ENCODE measurements at places on chromosomes 16 and 17.

DNA sequence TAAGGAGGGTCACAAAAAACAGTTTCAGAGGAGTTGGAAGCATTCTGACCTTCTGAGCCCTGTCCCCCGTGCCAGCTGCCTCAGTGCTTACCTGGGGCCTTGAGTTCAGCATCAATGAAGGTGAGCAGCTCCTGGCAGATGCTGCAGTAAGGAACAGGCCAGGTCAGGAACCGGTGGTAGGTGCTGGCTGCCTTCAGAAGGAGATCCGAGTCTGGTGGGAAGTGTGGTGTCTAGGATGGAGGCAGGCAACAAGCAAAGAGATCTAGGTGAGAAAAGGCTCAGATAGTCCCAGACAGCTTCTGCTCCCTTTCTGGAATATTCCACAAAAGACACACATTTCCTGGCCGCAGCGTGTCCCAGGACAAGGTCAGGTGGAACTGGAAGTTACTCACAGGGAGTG is 37.2 kb upstream of the PIK3R6 start:
- no peak for DNase-seq

DNA sequence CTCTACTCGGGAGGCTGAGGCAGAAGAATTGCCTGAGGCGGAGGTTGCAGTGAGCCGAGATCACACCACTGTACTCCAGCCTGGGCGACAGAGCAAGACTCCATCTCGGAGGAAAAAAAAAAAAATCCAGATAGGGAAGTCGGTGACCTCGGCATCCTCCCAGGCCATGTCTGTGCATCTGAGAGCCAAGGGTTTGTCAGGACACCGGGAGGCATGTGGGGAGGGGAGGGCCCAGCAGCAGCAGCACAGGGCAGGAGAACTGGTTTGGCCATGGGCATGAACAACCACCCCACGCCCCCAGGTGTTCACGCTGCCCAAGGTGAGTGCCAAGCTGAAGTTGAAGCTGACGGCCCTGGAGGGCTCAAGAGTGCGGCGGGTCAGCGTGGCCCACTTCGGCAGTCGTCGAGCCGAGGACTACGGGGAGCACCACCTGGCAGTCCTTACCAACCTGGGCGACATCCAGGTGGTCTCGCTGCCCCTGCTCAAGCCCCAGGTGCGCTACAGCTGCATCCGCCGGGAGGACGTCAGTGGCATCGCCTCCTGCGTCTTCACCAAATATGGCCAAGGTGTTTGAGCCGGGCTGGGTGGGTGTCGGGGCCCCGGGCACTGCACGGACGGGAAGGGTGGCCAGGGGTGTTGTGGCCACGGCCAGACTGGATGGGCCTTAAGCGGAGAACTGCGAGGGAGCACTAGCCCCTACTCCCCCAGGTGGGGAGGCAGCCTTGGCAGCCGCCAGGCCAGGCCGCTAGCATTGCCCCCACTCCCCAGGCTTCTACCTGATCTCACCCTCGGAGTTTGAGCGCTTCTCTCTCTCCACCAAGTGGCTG is 14.7 kb upstream of the MYO15B start:
- DNase-seq, result no peak

- no peak for DNase-seq
These were observed 5.7 kb upstream of the KRT13 start for GRCh38 chr17:41511116-41511515.

DNA sequence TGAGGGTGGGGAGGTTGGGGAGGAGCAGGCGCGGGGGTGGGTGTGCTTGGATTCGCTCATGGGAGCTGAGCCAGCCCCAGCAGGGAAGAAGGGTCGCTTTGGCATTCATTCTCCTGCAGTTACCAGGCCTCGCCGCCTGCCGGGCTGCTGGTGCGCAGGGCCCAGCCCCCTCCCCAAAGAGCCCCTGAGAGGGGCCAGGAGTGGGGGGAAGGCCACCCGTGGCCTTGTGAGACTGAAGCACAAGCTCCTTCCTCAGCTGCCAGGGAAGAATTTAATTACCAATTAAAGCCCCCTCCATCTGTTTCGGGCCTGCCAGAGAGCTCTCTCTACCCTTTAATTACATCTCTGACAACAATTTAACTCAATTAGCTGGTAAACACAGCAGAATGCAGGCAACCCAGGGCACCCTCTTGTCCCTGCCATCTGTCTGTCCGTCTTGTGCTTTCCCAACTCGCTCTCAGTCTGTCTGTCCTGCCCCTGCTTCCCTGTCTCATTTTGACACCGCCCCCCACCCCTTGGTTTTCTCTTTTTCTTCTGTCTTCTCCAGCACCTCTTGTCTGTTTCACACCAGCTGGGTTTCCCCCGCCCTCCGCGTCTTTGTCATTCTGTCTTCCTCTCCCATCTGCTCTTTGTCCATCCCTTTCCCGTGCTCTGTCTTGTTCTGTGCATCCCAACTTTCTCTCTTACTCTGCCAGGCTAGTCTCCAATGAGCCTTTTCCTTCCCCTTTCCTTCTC is 32.7 kb downstream of the CDK5RAP3 start:
- DNase-seq, result no peak

DNA sequence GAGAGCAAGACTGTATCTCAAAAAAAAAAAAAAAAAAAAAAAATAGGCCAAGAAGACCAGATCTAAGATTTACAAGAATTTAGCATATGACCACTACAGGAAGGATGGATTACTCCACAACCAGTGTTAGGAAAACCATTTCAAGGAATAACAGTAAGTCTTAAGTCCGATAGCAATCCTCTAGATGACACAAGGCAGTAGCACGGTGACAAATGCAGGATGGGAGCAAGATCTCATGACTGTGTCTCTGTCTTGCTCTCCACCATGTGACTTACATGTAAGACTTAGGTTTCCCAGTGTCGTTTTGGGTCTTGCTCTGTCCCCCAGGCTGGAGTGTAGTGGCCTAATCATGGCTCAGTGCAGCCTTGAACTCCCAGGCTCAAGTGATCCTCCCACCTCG is 27.8 kb downstream of the C16orf96 start:
- DNase-seq, result no peak

DNA sequence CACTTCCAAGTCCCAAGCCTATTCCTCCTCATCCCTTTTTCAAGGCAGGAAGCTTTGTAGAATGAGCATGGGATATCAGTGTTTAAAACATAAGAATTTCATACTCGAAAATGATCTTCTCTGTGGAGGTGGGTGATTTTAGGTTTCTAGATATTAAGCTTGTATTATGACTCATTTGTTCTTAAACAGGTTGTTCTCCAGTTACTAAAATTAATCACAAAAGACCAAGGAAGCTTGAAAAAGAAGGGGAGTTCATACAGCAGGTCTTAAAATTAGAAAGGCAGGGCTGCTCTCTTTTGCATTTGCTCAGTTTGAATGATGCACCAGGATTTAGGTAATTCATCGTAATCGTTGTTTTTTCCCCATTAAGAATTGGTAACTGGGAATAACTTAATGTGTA is 208.7 kb downstream of the PRKCA start:
- no peak for DNase-seq

GRCh38 chr16:57700781-57701551 is 6.4 kb downstream of the DRC7 start:
- DNase-seq, result no peak

DNA sequence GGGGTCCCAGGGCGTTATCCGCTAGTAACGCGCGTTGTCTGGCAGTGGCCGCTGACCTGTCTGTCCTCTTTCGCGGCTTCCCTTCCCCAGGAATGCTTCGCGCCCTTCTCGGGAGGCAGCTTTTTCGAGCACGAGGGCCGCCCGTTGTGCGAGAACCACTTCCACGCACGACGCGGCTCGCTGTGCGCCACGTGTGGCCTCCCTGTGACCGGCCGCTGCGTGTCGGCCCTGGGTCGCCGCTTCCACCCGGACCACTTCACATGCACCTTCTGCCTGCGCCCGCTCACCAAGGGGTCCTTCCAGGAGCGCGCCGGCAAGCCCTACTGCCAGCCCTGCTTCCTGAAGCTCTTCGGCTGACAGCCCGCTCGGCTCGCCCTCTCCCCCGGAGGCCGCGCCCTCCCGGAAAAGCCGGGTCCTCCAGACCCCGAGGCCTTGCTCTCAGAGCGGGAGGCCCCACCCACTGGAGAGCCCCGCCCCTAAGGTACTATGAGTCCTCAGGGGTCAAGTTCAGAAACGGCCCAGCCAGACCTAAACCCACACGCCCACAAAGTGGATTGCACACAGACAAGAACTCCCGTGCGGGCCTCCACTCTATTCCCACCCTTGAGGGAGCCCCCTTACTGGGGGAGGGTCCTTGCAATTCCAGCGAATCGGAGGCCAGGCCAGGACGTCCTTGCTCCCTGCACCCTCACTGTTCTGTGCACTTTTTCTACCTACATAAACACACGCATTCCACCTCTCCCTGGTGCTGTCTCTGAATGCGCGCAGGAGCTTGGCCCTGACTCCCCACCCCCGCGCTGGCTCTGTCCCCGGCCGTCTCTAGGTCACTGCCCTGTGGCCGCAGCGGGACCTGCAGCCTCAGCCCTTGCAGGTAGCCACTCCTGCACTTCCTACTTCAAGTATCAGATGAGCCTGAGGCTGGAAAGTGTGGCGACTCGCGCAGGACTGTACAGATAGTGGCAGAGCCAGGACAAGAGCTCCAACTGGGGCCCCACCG is 5.4 kb upstream of the SLC5A2 start:
- no peak for DNase-seq

- no peak for DNase-seq
These were observed 380.3 kb downstream of the SNX29 start for GRCh38 chr16:12356632-12357340.

- no peak for DNase-seq
These were observed 36.0 kb downstream of the PGS1 start for GRCh38 chr17:78414178-78415162.

DNA sequence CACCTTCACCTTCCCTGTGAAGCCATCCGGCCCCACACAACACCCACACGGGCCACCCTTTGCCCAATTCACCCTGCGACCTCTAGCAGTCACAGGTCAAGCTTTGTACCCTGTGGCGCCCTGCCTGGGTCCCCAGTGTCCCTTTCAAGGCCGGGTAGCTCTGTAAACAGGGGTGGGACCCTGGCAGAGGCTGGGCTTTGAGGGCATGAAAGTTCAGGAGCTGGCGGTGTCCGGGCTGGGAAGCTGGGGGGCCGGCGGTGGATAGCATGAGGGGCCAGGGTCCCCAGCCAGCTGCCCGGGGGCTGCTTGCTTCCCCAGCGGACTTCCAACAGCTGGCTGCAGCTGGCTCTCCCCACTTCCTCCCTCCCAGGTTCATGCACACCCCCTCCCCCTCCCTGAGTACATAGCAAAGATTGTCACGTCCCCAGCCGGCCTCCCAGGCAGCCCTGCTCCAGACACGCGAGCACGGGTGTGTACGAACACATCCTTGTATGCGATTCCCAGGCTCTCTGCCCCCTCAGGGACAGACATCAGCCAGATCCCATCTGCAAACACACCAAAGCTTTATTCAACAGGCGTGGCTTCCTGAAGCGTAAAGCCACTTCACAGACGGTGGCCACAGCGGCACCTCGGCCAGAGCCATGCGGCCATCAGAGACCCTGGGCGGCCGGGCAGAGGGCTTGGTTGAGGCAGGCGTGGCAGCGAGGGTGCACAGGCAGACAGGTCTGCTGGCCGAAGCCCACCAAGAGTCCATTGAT is 8.2 kb downstream of the NTHL1 start:
- peak; percentile 84 for DNase-seq

GRCh38 chr17:34386697-34387550 is 23.9 kb upstream of the CCL1 start:
- DNase-seq, result peak; percentile 12

DNA sequence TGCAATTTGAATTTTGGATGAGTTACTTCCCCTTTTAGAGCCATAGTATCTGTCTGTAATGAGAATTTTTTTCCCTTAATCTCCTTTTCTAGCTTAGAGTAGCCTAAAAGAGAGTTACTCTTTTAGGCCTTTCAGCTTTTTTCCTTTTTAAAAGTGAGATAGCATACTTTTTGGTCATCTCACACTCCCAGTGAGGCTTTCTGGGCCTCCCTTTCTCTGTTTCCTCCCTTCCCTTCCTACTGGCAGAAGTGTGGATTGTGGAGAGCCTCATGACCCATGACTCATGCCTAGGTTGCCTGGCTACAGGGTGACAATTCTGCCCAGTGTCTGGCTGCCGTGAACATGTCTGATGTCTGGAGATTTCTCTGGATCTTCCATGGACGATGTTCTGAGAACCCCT is 15.2 kb downstream of the KRT23 start:
- DNase-seq, result peak; percentile 92

- DNase-seq, result no peak
These were observed 6.7 kb upstream of the C17orf107 start for GRCh38 chr17:4892499-4893221.

DNA sequence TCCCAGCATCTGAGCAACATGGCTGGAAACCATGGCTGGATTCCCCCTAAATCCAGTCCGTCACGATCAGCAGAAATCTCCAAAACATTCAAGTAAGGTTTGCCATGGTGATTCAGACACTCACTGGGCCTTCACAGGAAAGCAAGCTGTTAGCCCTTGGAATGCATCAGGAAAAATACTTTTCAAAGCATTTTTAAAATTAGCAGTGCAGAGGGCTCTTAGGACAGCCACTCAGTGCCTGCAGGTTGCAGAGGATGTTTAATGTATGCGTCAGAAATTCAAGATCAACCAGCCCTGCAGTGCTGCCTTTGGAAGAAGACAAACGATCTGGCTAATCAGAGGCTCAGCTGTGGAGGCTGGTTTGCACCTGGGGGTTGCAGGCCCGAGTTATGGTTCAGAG is 50.3 kb downstream of the FOXL1 start:
- DNase-seq, result no peak

GRCh38 chr16:81987706-81988105 is 23.6 kb downstream of the SDR42E1 start:
- DNase-seq, result no peak

GRCh38 chr17:62650587-62650986 is 23.1 kb downstream of the MRC2 start:
- no peak for DNase-seq

GRCh38 chr17:7179317-7180254 is at the start of gene ASGR1:
TSS of gene ASGR1 (minus strand) at chr17:7179370. CDS start at chr17:7178563, 807 bp downstream.
- no peak for DNase-seq

DNA sequence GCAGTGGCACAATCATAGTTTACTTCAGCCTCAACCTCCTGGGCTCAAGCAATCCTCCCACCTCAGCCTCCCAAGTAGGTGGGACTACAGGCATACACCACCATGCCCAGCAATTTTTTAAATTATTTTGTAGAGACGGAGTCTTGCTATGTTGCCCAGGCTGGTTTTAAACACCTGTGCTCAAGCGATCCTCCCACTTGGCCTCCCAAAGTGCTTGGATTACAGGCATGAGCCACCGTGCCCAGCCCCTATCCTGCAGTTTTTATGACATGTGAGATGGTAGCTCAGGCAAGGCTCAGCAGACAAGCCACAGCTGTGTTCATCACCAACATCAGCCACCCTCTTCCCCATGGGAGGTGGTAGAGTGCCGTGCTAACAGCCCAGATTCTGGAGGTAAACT is 46.2 kb upstream of the TNRC6A start:
- no peak for DNase-seq

DNA sequence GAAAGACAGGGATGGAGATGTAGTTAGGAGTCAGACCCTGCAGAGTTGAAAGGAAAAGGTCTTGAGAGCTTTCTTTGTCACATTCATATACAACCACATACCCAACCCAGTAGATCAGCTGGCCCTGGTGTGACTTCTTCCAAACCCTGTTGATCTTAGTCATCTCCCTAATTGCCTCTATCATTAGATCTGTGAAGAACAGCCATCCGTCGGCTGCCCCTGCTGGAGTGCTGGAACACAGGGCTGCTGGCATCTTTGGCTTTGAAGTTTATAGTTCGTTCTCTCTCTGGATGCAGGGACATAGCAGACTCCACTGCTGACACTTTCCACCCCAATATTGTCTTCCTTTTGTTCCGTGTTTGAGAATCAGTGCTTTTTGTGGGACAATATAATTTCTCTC is 10.4 kb upstream of the SMG8 start:
- no peak for DNase-seq

- DNase-seq, result peak; percentile 14
These were observed 251.2 kb downstream of the ENGASE start for GRCh38 chr17:79325709-79326430.

Data from GM23248 (cell line).